ENCODE measurements at places on chromosomes 1 and 21.

GRCh38 chr1:98696077-98696476, 34.6 kb downstream of the SNX7 start:
- no peak for DNase-seq

- no peak for DNase-seq
Observed at GRCh38 chr21:36922861-36923260, 43.6 kb downstream of the HLCS start.

- DNase-seq = no peak
Observed at GRCh38 chr1:59272507-59272906, 24.4 kb upstream of the FGGY start.

GRCh38 chr21:30710499-30710898, 8.1 kb downstream of the KRTAP21-3 start:
- DNase-seq = no peak

DNA sequence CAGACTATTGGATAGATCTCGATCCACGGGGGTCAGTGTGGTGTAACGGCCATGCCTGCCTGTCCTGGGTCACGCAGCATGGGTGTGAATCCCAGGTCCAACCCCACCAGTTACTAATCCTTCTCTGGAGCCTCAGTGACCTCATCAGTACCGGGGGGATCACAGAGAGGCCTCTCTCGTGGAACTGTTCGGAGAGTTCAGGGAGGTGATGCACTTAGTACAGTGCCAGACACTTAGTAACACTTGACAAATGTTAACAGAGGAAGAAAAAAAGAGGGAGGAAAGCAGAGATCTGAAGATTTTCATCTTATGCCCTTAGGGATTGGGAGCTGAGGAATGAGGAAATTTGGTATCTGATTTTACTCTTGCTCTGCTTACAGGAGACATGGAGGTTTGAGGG, 2.9 kb downstream of the ABCA4 start:
- no peak for DNase-seq

DNA sequence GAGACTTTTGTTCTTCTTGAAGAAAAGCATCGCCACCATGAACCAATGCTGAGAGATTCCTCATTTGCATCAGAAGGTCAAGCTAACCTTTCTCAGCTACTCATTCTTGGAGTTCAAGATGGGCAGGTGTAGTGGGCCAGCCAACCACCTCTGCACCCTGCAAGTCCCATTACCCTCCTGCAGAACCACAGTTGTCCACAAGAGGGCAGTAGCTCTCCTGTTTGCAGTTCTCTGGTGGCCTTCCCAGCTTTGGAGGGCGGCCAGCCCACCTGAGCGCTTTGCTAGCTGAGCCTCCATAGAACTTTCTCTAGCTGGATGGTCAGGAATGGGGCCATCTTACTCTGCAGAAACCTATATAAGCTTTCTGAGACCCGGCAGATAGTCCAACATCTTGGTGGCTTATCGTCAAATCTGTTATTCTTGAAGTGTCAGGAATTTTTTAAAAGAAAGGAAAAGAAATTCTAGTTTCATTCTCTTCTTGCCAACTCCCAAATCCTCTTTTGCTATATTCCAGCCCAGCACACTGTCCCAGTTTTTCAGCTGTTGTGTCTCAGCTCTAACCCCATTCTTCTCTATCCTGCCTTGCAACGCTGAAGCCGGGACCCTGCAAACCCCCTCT, 11.0 kb upstream of the LMX1A start:
- peak; percentile 81 for DNase-seq

DNA sequence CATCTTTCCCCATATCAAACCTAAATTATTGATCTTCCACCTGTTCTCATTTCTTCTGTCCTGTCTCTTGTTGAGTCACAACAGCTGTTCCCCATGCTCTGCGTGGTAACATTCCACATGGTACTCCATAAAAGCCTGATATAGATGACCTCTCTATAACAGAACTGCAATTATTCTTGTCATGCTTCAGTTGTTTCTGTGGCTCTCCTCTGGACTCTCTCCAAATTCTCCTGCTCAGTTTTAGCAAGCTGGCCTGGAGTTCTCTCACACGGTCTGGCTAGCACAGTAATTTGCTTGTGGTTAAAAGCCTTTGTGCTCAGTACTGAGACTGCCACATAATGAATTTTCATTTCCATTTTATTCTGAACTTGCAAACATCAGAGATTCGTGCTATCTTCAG, 10.6 kb upstream of the LRRC39 start:
- peak; percentile 45 for DNase-seq

GRCh38 chr1:245621589-245621988, 466.8 kb downstream of the KIF26B start:
- DNase-seq = no peak

GRCh38 chr21:42760361-42760950, 107.0 kb downstream of the PDE9A start:
- DNase-seq = no peak

DNA sequence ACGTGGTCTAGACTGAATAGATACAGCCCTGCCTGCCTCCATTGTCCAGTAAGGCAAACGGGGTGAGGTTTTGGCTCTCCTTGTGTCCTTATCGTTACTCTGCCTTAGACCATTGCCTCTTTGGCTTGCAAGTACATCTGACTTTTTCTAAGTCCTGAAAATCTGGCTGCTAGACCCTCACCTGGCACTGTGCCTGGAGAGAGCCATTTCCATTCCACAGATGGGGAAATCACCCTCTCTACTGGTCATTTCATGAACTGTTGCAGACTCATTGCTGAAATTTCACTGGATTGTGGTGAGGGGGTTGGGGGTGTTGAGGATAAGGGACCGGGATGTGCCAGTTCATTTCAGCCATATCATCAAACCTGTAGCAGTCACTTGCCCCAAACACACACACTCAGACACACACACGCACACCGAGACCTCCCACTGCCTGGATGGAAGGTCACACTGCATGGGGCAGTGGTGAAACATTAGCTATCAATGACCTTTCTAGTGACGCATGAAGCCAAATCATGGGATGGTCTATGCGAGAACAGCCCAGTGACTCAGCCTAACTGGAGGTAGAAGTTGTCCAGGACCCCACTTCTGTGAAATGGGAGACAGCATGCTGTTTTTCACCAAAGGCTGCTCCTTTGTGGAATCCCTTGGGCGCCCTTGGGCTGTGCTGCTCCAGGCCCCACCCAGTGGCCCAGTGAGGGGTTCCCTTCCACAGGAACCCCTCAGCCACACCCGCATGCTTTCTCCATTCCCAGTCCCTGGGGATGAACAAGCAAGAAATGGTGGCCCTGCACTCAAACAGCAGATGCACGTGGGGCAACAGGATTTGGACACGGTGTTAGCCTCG, 34.9 kb upstream of the VASH2 start:
- peak; percentile 80 for DNase-seq

GRCh38 chr1:71351438-71351837, 270.6 kb upstream of the ZRANB2 start:
- no peak for DNase-seq

- DNase-seq = no peak
Observed at GRCh38 chr1:81617308-81617967, 183.3 kb upstream of the ADGRL2 start.

GRCh38 chr1:157512036-157512969, 40.0 kb downstream of the FCRL5 start:
- no peak for DNase-seq

DNA sequence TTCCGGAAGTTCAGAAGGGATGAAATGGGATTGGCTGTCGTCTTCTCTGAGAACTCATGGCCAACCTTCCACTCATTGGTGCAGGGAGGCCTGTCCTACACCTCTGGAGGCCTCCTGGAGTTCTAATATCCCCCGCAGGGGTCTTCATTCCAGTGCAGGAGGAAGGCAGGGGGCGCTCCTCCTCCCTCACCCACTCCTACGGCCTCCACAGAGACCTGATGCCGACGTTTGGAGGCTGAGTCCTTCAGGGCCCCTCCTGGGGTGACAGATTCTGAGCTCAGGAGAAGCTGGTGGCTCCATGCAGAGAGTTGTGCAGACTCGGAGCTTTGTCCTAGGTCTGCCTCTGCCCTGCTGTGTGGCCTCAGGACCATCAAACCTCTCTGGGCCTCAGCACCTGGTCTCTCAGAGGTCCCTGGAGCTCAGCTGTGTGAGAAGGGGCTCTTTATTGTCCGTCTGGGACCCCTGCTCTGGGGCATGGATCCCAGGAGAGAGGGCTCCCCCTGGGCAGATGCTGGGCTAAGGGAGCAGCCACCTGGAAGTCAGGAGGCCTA, 102.3 kb upstream of the WNT4 start:
- no peak for DNase-seq

DNA sequence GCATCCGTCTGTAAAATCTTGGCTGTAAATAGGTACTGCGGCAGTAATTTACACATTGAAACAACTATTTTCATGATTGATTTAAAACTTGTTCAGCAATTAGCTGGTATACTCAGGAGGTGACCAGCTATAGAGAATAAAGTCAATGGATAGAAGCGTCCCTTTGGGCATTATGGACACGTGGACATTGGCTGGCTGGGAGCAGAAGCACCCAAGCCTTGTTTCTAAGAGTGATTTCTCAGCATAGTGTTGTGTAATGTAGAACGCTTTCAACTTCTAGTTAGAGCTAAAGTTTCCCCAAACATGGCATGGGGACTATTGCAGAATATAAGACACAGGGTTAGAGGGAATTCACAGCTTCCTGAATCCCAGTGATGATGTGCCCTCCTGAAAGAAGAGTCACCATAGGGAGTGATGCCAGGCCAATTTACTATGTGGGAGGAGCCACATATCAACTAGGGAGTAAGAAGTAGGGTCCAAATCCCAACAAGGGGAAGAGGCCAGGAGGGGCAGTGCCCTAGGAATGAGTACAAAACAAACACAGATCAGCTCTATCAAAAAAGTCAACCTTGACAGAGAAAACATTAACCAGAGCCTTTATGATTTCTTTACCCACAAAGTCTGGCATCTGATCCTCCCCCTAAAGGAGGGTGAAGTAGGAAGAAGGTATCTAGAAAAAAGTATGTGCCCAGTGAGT, 92.7 kb downstream of the SUSD4 start:
- no peak for DNase-seq

DNA sequence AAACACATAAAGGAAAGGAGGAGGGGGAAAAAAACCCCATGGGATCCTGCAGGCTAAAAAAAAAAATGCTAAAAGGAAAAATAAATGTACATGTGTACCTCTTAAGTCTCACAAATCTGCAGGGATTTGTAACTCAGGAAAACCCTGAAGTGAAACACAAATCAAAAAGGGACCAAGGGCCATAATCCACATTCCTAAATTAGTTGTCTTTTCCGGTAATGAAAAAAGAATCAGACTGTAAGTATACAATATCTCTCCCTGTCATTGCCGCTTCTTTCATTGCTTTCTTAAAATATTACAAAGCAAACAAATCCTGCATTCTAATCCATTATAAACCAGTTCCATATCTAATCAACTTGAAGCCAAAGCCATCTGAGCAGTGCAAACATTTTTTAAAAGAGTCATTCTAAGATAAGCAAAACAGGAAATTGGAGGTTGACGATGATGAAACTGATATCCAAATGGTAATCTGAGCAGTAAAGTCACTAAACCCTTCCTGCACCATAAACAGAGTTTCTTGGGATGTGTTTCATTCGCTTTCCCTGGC, 58.7 kb upstream of the SIM2 start:
- no peak for DNase-seq

DNA sequence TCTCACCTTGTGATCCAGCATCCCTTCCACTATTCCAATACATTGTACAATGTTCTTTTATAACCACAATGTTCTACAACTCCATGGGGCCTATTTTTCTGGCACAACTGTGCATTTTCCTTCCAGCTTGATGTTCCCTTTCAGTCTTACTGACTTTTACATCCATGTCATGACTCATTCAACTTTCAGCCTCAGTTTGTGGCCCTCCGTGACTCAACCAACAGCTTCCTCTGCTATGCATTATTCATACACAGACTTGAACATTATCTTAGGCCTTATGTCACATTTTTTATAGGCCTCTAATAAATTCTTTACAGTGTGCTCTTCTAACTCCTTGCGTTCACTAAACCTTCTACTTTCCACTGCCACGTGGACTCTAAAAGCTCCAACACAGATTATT, 119.4 kb upstream of the PRMT6 start:
- DNase-seq = no peak

- DNase-seq = no peak
Observed at GRCh38 chr1:222326710-222327036, 221.2 kb downstream of the HHIPL2 start.

GRCh38 chr1:32352831-32353383, 9.4 kb downstream of the FAM229A start:
- no peak for DNase-seq

DNA sequence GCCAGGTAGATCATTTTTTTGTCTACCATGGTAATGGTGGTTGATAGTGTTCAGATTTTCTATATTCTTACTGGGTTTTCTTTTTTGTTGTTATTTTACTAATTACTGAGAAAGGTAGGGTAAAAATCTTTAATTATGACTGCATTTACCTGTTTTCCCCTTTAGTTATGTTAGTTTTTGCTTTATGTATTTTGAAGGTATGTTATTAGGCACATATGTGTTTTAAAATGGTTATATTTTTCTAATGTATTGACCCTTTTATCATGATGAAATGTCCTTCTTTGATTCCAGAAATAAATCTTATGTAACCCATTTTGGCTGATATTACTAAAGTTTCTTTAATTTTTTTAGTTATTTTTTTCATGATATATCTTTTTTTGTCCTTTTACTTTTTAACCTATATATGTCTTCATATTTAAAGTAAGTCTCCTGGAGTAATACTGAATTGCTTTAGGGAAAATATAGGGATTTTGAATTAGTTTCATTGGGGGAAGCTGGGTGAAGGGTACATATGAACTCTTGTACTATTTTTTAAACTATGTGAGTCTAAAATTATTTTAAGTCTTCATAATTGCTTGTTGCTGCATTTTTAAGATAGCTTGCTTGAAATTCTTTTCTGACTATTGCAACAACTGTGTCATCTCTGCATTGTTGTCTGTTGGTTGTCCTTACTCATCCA, 22.4 kb downstream of the SLC35A3 start:
- no peak for DNase-seq

- DNase-seq = no peak
Observed at GRCh38 chr21:31730712-31731055, 1.2 kb downstream of the SCAF4 start.

- DNase-seq = no peak
Observed at GRCh38 chr1:39908534-39908933, 6.8 kb upstream of the MYCL start.

DNA sequence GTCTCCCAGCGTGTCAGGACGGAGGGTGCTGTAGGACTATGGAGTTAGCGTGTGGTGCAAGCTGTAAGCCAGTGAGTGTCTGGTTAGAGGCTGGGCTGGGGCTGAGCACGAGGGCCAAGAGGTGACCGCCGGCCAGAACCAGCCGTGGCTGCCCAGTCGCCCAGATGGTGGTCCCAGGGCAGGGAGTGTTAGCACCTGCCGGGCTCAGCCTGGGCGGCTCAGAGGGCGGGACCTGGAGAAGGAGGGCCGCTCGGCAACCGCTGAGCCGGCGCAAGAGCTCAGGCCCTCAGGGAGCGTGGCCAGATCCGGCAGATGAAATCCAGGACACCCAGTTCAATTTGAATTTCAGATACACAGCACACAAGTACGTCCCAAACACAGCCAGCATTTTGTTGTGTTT, 87.9 kb downstream of the PRDM16 start:
- DNase-seq = peak; percentile 77
